NCI-H1105 (cell line): ENCODE measurements at places on chromosomes 6 and 20.

DNA sequence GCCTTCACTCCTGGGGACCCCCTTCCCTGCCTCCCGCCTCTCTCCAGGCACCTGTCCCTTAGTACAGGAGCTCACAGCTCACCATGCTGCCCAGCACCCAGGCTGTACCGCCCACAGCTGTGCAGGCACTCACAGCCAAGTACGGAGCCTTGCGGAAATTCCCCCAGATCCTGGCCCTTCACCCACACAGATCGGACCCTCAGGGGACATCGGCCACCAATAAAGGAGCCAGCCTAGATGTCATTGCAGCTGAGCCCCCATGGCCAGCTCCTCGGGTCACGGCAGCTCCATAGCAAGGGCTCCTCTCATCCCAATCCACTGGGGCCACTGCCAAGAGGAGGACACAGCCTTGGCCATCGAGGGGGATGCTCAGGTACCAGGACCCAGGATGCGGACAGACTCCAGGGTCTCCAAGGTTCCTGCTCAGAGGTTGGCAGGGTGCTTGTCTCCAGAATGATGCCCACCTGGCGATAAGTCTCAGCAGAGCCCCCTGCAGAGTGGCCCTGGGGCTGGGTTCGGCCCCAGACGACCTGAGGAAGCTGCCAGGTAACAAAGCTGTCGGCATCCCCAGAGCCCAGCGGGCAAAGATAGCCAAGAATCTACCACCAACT, 82.3 kb downstream of the YTHDF1 start:
- DNase-seq: no peak

GRCh38 chr6:1770968-1771723, 161.4 kb downstream of the FOXC1 start:
- peak; percentile 70 for DNase-seq

DNA sequence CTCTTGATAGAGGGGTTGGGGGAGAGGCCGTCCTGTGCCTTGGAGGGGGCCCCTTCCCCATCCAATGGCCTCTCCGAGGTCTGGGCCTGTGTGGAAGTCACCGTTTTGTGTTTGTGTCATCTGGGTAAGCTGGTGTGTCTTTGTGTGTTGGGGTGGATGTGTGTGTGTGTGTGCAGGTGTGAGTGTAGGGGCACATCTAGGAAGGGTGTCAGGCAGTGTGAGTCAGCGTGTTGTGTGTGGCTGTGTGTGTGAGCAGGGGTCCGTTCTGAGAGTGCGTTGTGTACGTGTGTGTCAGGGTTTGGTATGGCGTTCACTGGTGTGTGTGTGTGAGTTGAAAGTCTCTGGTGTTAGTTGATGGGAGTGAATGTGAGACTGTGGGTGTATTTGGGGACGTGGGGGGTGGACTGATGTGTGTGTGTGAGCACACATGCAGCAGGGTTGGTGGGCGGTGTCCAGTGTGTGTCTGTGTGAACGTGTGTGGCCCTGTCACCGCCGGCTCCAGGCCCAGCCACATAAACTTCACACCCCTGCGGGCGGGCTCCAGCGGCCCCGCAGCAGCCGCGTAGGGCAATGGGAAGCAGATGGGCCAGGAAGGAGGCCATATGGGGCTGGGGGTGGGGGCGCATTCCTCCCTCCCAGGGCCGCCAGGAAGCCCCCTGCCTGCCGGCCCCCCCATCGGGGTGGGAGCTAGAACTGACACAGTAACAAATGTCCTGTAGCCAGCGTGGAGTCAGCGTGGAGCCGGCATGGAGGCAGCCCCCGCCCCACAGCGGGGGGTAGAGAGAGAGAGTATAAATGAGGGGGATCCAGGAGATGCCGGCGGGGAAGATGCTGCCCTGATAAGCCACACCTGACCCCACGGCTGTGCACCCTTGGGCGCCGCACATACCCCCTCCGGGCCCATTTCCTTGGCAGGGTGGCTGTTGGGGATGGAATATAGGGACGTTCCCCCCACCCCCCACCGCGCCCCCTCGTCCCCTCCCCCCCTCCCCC, 32.1 kb downstream of the SNAI1 start:
- no peak for DNase-seq

GRCh38 chr20:22462975-22463914, 121.1 kb downstream of the FOXA2 start:
- peak; percentile 25 for DNase-seq

GRCh38 chr6:157538168-157538567, 157.2 kb downstream of the ZDHHC14 start:
- no peak for DNase-seq

GRCh38 chr6:165939601-165940290, 227.9 kb downstream of the TBXT start:
- no peak for DNase-seq

DNA sequence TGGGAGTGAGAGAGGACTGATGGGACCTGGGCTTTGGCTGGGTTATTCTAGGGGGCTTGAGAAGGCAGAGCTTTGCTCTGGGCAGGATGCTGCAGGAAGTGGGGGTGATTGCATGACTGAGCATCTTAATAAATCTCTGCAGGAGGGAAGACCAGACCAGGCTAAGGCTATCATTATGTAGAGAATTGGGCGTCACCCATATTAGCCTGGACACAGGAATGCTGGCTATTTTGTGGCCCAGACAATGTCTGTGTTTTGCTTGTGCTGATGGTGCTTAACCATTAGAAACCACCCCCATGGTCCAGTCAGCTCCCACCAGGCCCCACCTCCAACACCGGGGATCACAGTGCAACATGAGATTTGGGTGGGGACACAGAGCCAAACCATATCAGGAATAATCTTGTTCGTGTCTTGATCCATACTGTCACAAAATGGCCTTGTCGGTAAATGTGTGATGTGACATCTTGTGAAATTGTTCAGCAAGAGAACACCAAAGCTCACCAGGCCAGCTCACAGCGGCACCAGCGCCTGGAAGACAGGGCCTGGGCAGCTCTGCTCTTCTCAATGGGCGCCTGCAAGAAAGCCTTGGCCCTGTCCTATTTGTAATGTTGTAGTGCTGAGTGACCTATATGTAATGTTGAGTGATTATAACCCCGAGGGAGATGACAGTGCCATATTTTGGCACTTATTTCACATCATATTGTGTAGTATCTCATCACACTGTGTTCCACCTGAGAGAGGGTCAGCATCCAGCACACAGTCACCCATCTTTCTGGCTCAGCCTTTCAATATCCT, 211.8 kb downstream of the QKI start:
- no peak for DNase-seq

- DNase-seq: no peak
Observed at GRCh38 chr6:154888421-154889295, 106.5 kb upstream of the TIAM2 start.

DNA sequence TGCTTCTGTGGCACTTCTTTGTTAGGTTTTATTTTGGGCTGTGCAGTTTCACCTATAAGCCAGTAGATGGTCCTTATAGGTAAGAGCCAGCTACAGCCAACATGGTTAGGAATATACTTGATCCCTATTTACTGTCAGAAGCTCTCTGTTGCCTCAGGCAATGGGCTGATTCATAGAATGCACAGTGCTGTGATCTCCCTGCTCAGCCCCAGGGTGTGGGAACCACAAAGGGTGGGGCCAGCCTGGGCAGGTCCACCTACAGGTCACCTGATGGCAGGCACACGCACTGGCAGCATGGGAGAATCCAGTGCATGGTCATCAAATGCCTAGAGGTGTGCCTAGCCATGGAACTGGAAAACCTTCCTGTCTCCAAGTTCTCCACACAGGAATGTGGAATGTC, 191.9 kb downstream of the MOXD1 start:
- DNase-seq: no peak

GRCh38 chr6:155377061-155377460, 62.8 kb upstream of the TFB1M start:
- DNase-seq: no peak

- no peak for DNase-seq
Observed at GRCh38 chr6:33840048-33840926, 36.5 kb upstream of the MLN start.

DNA sequence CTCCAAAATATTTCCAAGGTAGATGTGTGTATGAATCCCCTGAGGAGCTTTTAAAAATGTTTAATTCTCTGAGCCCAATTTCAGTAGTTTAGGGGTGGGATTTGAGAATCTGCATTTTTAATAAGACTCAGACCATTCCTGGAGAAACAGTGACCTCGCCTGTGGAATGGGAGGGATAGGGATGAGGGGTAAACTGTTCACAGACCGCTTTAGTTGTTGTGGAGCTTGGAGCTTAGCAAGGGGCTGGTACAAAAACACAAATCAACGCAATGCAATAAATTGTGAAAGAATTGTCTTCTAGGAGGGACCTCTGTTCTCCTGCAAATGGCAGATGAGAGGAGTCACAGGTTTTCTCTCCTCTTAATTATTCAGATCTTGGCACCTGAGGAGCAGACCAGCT, 239.3 kb upstream of the SULF2 start:
- no peak for DNase-seq

DNA sequence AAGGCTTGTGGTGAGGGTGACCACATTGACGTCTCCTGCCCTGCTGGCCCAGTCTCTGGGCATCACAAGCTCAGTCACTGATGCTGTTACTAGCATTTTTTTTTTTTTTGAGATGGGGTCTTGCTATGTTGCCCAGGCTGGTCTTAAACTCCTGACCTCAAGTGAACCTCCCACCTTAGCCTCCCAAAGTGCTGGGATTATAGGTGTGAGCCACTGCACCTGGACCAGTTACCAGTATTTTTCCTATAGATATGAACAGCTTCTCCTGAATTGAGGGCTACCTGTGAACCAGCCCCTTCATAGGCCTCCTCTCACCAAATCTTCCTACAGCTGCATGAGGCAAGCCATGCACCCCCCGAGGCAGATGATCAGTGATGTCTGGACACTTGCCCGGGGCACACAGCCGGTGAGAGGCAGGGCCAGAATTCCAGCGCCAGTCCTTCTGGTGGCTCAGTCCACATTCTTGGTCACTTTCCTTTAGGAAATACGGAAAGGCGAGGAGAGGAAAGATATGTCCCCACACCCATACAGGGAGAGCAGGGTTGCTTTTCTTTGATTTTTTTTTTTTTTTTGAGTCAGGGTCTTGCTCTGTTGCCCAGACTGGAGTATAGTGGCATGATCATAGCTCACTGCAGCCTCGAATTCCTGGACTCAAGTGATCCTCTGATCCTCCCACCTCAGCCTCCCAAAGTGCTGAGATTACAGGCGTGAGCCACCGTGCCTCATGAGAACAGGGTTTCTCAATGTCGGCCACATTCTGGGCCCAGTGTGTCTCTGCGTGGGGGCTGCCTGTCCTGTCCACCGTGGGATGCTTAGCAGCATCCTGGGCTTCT, 50.7 kb downstream of the UBE2V1 start:
- DNase-seq: no peak

GRCh38 chr6:98054453-98054852, 771.4 kb upstream of the MMS22L start:
- DNase-seq: no peak

DNA sequence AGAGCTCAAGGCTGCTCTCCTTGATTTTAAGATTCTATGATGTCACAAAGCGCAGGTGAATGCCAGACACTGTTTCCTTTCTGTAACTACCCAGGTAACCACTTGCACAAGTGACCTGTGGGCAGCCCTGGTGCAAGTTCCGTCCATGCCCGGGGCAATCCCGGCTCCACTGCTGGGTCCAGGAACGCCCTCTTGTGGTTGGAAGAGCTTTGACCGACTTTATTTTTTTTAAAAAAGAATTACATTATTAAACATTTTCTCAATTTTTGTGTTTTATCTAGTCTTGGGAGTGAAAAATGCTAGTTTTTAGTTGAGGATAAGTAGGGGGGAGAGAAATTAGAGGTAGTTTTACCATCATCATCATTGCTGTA, 695.2 kb downstream of the QKI start:
- no peak for DNase-seq

- no peak for DNase-seq
Observed at GRCh38 chr20:46642265-46642968, 8.8 kb downstream of the SLC13A3 start.

DNA sequence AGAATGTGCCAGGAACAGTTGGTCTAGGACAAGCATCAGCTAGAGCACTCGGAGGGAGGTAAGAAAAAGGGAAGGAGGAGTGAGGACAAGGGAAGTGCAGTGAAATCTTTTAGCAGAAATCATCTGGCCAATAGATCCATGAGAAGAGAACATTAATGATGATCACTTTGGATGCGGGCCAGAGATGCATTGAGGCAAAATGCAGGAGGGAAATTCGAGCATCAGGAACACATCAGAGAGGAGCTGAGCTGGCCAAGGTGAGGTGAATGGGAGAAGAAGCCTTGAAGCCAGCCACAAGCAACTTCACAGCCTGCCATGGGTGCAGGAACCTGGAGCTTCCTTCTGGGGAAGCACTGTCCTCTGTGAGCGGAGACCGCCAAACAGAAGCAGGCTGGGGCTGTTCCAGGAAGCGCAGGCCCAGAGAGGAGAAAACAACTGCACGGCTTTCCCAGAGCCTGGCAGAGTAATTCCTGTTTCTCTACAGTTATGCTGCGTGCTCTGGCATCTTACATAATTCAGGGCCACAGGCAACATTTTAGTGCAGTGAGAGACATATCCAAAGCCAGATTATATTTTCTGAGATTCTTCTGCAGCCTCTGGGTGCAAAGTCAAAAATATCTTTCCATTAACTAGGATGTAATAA, 143.8 kb downstream of the F13A1 start:
- DNase-seq: no peak

- DNase-seq: no peak
Observed at GRCh38 chr20:63466250-63466825, 6.1 kb downstream of the KCNQ2 start.

GRCh38 chr6:84095156-84095555, 61.6 kb downstream of the MRAP2 start:
- no peak for DNase-seq

GRCh38 chr6:137157601-137158000, 15.8 kb downstream of the IL22RA2 start:
- DNase-seq: peak; percentile 84

GRCh38 chr20:47922269-47922668, 137.0 kb upstream of the SULF2 start:
- no peak for DNase-seq

DNA sequence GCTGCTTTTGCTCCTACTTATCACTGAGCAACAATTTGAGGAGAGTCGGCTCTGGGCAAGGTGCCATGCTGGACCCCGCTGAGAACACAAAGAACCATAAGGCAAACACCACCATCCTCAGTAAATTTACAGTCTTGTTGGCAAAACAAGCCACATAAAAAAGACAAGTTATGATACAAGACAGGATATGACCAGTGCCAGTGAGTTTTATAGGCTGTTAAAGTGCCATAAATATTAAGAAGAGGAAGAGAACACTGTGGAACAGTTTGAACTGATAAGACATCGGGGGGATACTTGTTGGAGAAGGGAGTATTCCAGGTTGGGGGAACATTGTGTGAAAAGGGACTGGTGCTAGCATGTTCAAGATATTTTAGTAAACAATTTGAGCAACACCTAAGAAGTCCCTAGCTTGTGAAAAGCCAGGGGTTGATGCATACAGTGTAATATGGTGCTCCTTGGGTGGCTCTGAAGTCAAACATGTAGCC, 25.3 kb upstream of the RIPOR2 start:
- no peak for DNase-seq

DNA sequence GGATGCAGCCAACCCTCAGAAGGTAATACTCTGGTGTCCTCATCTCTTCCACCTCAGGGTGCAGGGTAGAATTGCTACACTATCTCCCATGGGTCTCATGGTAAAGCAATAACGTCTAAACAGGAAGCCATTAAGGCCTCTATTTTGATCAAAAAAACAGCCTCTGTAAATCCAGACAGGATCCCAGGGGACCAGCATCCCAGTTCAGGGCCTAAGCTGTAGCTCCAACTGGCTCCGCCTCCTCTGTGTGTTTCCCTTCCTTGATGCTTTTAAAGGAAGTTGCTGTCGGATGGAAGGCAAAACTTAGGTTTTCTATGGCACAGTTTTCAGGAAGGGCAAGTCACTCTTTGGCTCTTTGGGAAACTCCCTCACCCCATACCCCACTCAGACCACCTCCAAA, 222.0 kb downstream of the MAFB start:
- DNase-seq: no peak

GRCh38 chr6:22392711-22393110, 95.9 kb upstream of the PRL start:
- no peak for DNase-seq
